ENCODE measurements at places on chromosomes 13 and 19.

GRCh38 chr13:40231751-40232150 lies 434.7 kb downstream of the FOXO1 start:
- DNase-seq = no peak

DNA sequence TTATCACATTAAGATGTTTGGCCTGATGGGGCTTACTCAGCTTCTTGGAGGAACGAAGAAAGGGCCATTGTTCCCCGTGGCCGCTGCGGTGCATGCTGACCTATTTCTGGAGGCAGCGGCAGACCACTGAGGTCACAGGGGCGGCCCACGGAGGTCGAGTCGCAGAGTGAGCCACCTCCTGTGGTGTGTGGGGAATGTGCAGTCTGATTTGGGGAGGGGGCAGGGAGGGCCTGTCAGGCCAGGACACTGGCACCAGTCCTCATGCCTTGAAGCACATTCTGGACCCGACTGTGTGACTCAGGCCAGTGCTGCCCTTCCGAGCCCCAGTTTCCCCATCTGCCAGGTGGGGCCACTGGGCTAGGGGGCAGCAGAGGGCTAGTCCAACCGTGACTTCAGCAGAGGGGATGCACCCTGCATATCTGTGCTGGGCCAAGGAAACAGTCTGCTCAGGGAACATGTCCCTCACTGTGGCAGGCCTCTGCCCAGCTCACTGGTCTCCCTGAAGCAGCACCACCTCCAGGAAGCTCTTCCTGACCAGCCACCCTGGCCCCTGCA lies 6.3 kb downstream of the SLC7A10 start:
- no peak for DNase-seq

DNA sequence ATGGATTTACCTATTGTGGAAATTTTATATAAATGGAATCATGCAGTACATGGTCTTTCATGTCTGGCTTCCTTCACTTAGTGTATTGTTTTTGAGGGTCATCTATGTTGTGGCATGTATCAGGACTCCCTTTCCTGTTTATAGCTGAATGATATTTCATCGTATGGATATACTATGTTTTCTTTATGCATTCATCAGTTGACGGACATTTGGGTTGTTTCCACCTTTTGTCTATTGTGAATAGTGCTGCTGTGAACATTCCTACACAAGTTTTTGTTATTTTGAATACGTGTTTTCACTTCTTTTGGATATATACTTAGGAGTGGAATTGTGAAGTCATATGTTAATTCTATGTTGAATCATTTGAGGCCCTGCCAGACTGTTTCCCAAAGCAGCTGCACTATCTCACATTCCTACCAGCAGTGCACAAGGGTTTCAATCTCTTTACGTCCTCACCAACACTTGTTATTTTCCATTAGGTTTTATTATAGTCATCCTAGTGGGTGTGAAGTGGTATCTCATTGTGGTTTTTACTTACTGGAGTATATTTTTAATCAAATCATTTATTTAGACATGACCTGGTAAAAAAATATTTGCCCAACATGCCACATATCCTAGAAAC lies 262.7 kb downstream of the DLEU7 start:
- no peak for DNase-seq

DNA sequence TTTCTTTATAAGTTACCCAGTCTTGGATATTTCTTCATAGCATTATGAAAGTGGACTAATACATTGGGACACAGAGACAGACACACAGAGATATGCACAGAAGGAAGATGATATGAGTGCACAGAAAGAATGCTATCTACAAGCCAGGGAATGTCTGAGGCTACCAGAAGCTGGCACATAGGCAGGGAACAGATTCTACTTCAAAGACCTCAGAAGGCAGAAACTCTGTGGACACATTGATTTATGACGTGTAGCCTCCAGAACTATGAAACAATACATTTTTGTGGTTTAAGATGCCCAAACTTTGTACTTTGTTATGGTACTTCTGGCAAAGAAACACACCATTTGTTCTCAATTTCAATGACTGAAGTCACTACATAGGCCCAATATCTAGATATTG lies 556.7 kb downstream of the PCDH9 start:
- DNase-seq = no peak

GRCh38 chr19:35879770-35880317 lies 11.5 kb downstream of the APLP1 start:
- no peak for DNase-seq

DNA sequence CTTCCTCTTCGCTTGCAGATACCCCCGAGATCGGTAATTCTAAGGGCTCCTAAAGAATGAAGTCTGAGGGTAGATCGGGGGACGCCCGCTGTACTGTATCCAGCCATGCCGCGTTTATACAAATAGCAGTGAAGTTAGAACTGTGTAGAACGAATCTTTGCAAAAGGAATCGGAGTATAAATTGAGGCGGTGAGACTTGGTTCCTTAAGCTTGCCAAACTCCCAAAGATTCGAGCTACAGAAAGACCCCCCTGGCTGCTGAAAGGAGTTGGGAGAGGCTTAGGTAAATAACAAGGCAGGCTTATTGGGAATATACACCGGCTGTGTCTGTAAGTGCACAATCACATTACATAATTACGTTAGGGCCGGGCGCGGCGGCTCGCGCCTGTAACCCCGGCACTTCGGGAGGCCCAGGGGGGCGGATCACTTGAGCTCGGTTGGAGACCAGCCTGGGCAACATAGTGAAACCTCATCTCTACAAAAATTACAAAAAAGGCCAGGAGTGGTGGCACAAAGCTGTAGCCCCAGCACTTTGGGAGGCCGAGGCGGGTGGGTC lies 12.2 kb downstream of the TMEM160 start:
- DNase-seq = no peak

- no peak for DNase-seq
These were observed 270.7 kb upstream of the MIR17HG start for GRCh38 chr13:91076830-91077229.

- DNase-seq = no peak
These were observed 7.2 kb downstream of the DNAJC15 start for GRCh38 chr13:43030548-43030947.

DNA sequence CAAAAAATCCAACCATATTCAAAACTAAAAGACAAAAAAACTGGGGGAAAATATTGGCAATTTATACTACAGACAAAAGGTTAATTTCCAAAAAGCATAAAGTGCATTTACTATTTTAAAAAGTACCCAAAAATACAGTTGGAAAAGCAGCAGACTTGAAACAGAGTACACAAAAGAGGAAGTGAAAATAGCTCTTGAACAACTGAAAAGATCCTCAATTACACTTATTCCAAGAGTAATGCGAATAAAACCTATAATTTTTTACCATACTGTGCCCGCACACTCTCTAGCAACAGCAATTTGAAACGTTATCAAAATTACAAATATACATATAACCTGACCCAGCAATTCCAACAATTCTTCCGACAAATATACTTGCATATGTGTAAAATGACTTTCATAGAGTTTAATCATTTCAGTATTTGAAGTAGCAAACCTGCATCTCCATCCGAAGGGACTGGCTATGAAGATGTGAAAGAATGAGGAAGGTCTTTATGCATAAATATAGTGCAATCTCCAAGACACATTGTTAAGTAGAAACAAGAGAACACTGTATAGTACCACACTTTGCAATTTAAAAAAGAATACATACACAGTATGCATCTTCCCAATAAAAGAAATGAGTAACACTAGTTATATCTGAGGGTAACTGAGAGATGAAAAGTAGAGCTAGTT lies 25.4 kb downstream of the ALG5 start:
- no peak for DNase-seq

GRCh38 chr13:37995092-37995491 lies 125.5 kb upstream of the TRPC4 start:
- DNase-seq = no peak

DNA sequence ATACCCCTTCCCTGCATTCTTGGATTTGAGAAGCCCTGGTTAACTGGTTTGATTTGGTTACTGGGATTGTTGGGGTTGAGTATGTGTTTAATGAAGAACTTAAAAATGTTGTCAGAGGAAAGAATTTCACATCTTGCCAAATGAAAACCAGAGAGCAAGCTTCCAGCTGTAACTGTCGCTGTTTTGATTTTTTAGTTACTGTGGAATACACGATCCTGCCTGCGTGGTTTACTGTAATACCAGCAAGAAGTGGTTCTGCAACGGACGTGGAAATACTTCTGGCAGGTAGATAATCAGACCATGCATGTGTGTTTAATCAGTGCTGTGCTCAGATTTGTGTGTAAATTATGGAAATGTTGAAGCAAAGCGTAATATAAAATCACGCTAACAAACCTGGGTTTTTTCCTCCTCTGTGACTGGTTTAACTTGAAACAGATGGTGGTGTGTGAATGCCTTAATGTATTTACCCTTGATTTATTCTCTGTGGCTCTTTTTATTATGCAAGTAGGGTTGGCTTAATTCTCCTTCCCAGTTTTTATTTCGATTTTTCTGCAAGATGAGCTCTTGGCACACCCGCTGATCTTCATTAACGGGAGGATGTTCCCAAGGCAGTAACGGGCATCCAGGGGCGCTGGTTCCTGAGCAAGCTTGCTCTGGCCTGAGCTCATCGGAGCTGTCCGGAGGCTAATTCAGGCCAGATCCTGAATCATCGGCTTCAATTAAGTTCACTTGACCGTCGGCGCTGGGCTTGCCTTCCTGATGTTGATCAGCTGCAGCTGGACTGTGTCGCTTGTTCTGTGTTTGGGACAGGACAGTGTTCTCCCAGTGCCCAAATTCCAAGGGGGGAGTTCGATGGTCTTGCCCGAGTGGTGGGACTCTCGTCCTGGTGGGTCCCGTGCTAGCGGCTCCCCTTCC lies 16.0 kb downstream of the UPF1 start:
- DNase-seq = no peak

- DNase-seq = no peak
These were observed 739.1 kb downstream of the DIAPH3 start for GRCh38 chr13:59424661-59425060.

DNA sequence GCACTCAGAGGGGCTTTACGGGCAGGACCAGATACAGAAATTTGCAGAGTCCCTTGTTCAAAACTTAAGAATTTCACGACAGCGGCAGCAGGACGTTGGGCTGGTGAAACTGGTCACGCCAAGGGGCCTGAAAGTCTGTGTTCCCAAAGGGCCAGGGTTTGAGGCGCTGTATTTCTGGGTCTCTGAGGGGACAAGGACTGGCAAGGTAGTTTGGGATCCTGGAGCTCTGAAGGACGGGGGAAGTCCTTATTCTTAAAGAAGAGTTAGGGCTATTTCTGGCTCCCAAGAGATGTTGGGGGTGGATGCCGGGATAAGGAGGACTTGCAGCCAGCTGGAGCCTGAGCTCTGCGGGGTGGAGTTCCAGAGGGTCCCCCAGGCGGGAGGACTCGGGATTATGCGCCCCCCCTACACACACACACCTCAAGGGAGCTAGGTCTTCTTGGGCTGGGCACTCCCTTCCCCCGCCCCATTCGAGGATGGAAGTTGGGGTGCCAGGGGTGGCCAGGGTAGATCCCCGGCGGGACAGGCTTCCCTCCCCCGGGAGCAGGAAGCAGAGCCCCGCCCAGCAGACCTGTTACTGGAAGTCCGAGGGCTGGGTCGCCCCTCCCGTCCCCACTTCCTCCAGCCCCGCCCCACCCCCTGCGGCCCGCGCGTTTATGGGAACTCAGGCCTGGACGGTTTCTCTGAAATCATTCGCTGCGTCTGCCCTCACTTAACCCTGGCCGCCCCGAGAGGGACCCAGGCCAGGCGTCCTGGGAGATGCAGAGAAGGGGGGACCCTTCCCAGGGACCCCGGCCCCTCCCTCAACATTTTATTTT lies 5.6 kb downstream of the BCL3 start:
- DNase-seq = peak; percentile 92
